Sigmoid colon (tissue), 7 donors: ENCODE measurements at places on chromosomes 7 and 10. TPM values are rescaled to one million over a fixed set of nuclear protein-coding genes. Genes with fewer than 3 reads are reported as not detected.

- DNase-seq: no peak
Observed at GRCh38 chr7:22671177-22671879, 55.7 kb upstream of the IL6 start.

GRCh38 chr10:86688398-86688921 lies 20.1 kb downstream of the LDB3 start:
- peak; percentile 85 for DNase-seq

- no peak for DNase-seq
Observed at GRCh38 chr7:103592844-103593243, 146.8 kb upstream of the SLC26A5 start.

GRCh38 chr10:101189461-101190401 lies 39.5 kb downstream of the LBX1 start:
- DNase-seq: no peak

DNA sequence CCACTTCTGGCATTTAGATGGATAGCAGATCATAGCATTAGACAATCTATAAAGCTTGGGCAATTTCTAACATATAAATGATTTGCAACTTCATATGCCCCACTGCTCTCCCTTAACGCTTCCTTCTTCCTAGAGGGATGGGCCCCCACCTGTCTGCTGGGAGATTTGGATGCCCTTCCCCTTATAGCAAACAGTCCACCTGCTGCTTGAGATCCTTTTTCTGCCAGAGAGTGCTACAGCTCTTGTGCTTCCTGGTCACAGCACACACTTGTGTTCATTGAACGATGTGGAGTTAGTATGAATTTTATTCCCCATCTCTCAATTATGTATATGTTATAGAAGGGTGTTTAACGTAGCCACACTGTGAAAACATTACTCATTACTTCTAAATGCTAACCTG lies 10.4 kb upstream of the PCGF5 start:
- no peak for DNase-seq

IFIT2 gene
- total RNA-seq: 6.8 TPM

AGR3 gene
- total RNA-seq: not detected

TACC2 gene
- 64.2 TPM for total RNA-seq

KCP gene
- total RNA-seq: 0.28 TPM
